Stomach (tissue), 19 donors: ENCODE measurements at places on chromosomes 1 and 21. TPM values are rescaled to one million over a fixed set of nuclear protein-coding genes. Genes with fewer than 3 reads are reported as not detected.

- no peaks in the 10 kb centered on the region for H3K36me3 ChIP-seq
- peaks cover 8% of the 10 kb centered on the region for H3K4me1 ChIP-seq
- no peak overlapping the region for H3K4me3 ChIP-seq
- no peak for DNase-seq
These were observed 28.2 kb upstream of the KHDRBS1 start for GRCh38 chr1:31985430-31985829.

CD52 gene
- total RNA-seq: not detected

SFN gene
- total RNA-seq: 33.2 TPM

GRCh38 chr1:221279146-221279545, 399.9 kb downstream of the HLX start:
- no peak overlapping the region for H3K4me3 ChIP-seq
- no peaks in the 10 kb centered on the region for H3K4me1 ChIP-seq
- H3K27ac ChIP-seq: no peak overlapping the region
- H3K36me3 ChIP-seq: no peaks in the 10 kb centered on the region
- H3K27me3 ChIP-seq: no peaks in the 10 kb centered on the region
- DNase-seq: no peak

OLFM3 gene
- total RNA-seq: not detected

CDC7 gene
- not detected for total RNA-seq

C1orf87 gene
- total RNA-seq: not detected

GRCh38 chr1:239483391-239483790, 97.0 kb downstream of the CHRM3 start:
- no peak overlapping the region for H3K4me3 ChIP-seq
- no peak overlapping the region for H3K27ac ChIP-seq
- H3K4me1 ChIP-seq: no peaks in the 10 kb centered on the region
- no peak for DNase-seq

DNA sequence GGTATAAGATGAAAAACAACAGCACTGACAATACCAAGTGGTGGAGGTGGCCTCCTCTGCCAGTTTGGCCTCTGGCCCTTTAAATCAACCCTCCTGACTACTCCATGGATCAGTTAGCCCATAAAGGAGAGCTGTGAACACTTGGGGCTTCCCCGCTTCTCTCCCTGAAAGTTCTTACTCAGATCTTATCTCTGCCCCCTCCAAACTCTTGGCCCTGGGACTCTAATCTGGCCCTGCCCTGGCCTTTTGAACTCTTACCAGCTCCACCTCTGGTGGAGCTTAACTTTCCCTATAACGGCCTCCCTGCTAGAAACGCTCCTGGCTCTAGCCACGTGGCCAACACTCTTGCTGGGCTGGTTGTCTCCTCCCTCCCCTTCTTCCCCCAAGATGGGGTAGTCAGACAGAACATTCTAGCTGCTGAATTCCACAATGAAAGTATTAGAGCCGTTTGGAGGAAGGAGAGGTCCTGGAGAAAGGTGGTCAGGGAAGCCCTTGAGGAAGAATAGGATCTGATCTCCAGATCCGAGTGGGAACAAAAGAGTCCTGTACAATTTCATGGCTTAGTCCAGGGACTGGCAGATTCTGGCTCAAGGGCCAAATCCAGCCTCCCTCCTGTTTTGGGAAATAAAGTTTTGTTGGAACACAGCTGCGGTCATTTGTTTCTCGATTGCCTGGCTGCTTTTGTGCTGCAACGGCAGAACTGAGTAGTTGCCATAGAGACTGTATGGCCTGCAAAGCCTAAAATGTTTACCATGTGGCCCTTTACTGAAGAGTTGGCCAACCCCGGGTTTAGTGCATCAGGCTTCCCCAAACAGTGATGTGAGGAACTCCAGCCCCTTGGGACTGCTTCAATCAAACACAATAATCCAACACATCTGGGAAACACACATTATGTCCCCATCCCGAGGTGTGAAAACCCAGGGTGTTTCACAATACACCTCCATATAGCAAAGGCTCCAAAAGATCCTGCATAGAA, 9.5 kb upstream of the PIGR start:
- no peaks in the 10 kb centered on the region for H3K36me3 ChIP-seq
- no peaks in the 10 kb centered on the region for H3K27me3 ChIP-seq
- peak overlapping the region; percentile 82 for H3K27ac ChIP-seq
- DNase-seq: peak; percentile 66
- H3K4me3 ChIP-seq: no peak overlapping the region

DNA sequence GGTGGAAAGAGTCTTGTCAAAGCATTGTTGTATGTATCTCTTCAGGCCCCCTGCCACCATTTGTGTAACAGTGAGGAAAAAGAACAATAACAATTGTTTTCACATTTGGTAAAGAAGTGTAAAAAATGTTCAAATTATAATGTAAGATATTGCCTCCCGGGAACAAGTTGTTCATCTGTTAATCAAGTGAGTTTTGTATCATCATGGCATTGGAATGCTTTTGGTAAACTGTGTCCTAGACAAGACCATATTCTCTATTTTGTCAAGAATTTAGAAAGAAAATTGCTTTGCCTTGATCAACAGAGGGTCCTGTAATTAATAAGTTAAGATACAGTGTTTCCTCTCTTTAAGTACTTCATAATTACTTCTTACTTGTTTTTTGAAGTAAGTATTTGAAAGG, 692.0 kb upstream of the NR5A2 start:
- no peaks in the 10 kb centered on the region for H3K27me3 ChIP-seq
- no peak for DNase-seq
- H3K36me3 ChIP-seq: no peaks in the 10 kb centered on the region
- H3K4me1 ChIP-seq: no peaks in the 10 kb centered on the region

UTS2 gene
- total RNA-seq: 0.73 TPM

GRCh38 chr1:62321446-62321845, 2.2 kb upstream of the KANK4 start:
- peaks cover 12% of the 10 kb centered on the region for H3K27me3 ChIP-seq
- H3K27ac ChIP-seq: no peak overlapping the region
- H3K4me3 ChIP-seq: no peak overlapping the region
- no peaks in the 10 kb centered on the region for H3K36me3 ChIP-seq
- H3K4me1 ChIP-seq: peaks cover 17% of the 10 kb centered on the region

AMY1A gene
- total RNA-seq: not detected

DNA sequence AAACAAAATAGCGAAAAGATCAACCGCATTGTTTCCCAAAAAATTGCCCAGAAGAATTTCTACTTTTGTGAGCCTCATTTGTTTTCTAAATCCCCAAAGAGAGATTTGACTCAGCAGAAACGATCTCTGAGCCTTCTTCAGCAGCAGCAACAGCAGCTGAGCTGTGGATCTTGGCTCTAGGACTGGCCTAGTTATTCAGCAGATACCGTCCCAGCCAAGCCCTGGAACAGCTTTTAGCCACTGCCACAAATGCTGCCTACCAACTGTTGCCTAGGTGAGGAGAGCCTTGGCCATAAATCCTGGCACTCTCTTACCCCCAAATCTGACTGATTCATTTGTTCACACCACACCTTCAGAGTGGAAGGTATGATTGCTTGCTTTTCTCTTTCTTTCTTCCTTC, 320.1 kb downstream of the TGFB2 start:
- no peak overlapping the region for H3K4me3 ChIP-seq
- H3K27me3 ChIP-seq: no peaks in the 10 kb centered on the region
- no peaks in the 10 kb centered on the region for H3K36me3 ChIP-seq
- H3K27ac ChIP-seq: no peak overlapping the region

MCOLN3 gene
- total RNA-seq: 0.89 TPM

PRAMEF14 gene
- not detected for total RNA-seq

GRCh38 chr1:63929106-63929478, 155.3 kb downstream of the ROR1 start:
- no peaks in the 10 kb centered on the region for H3K27me3 ChIP-seq
- peak overlapping the region; percentile 27 for H3K27ac ChIP-seq
- H3K4me1 ChIP-seq: peaks cover 25% of the 10 kb centered on the region
- no peaks in the 10 kb centered on the region for H3K36me3 ChIP-seq

ZNF648 gene
- total RNA-seq: not detected

GRCh38 chr1:43560286-43560685, 29.6 kb downstream of the PTPRF start:
- peaks cover 49% of the 10 kb centered on the region for H3K4me1 ChIP-seq
- no peak overlapping the region for H3K4me3 ChIP-seq

PPIAL4G gene
- not detected for total RNA-seq

DNA sequence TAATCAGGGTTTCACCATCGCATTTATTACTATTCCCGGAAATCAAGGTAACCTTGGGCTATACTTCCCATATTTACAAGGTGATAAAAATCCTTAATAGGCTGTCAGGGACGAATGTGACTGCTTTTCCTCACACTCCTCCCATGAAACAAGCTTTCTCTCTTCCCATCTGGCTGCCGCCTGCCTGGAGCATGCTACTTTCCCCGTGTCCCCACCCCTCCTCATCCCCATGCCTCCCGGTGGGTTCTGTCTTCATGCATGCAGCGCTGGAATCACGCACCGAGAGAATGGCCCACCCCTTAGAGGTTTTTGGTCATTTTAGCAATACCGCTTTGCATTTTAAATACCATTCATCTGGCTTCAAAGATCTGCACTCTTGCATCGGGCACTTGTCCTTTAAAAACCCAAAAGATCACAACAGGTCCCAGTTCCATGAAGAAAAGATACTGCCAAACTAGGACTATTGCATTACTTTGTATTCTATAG, 339.1 kb downstream of the NTNG1 start:
- no peaks in the 10 kb centered on the region for H3K36me3 ChIP-seq
- no peak overlapping the region for H3K4me3 ChIP-seq
- H3K27ac ChIP-seq: no peak overlapping the region

GRCh38 chr1:232962761-232963745, 12.6 kb downstream of the NTPCR start:
- H3K27ac ChIP-seq: peak overlapping the region; percentile 69
- H3K4me1 ChIP-seq: peaks cover 4% of the 10 kb centered on the region
- no peak for DNase-seq
- peaks cover 20% of the 10 kb centered on the region for H3K36me3 ChIP-seq

LCE1A gene
- total RNA-seq: not detected

DNA sequence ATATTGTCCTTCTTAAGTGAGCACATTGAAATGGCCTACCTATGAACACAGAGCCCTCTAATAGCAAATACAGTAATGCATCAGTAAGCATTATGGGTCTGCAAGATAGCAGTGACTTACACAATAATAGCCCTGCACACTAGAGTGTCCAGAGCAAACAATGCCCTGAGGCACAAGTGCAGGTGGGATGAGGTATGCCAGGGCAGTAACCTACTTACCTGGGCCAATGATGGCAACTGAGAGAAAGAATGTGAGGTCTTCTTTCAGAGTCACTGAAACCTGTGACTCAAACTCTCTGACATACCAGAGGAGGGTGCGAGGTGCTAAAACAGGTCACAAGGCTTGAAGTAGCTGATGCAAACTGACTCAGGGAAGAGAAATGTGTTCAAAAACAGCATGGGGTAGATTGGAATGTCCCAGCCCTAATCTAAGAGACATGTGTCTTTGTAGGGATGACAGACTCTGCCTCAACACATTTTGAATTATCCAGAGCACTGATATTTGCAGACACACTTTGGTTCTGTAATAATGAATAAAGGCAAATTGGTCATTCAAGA, 168.5 kb upstream of the RUNX1 start:
- H3K36me3 ChIP-seq: no peaks in the 10 kb centered on the region
- H3K4me1 ChIP-seq: no peaks in the 10 kb centered on the region
- no peak overlapping the region for H3K4me3 ChIP-seq
- no peaks in the 10 kb centered on the region for H3K27me3 ChIP-seq
- DNase-seq: no peak
- no peak overlapping the region for H3K27ac ChIP-seq

GRCh38 chr1:177798614-177799013, 171.2 kb downstream of the SEC16B start:
- DNase-seq: no peak
- no peaks in the 10 kb centered on the region for H3K36me3 ChIP-seq
- no peak overlapping the region for H3K4me3 ChIP-seq

FAAH gene
- total RNA-seq: 25.3 TPM

DNA sequence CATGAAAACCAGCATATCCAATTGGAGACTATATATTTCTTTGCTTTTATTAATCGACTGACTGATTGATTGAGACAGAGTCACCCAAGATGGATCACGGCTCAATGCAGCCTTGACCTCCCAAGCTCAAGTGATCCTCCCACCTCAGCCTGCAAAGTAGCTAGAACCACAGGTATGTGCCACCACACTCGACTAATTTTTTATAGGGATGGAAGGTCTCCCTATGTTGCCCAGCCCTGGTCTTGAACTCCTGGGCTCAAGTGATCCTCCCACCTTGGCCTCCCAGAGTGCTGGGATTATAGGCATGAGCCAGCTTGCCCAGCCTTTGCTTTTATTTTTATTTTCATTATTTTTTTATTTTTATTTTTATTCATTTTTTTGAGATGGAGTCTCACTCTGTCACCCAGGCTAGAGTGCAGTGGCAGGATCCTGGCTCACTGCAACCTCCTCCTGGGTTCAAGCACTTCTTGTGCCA, 5.4 kb downstream of the SPEN start:
- DNase-seq: no peak
- H3K4me1 ChIP-seq: peaks cover 73% of the 10 kb centered on the region
- H3K27me3 ChIP-seq: no peaks in the 10 kb centered on the region
- no peak overlapping the region for H3K27ac ChIP-seq

MYOG gene
- not detected for total RNA-seq

- no peaks in the 10 kb centered on the region for H3K36me3 ChIP-seq
- no peak for DNase-seq
- peaks cover 26% of the 10 kb centered on the region for H3K4me1 ChIP-seq
- H3K4me3 ChIP-seq: no peak overlapping the region
- H3K27me3 ChIP-seq: no peaks in the 10 kb centered on the region
These were observed 6.8 kb downstream of the GJC2 start for GRCh38 chr1:228156515-228156881.

GNAT2 gene
- total RNA-seq: not detected

SLC25A34 gene
- total RNA-seq: 11.3 TPM

GRCh38 chr1:52153898-52154297, 12.0 kb downstream of the ZFYVE9 start:
- no peaks in the 10 kb centered on the region for H3K27me3 ChIP-seq
- no peaks in the 10 kb centered on the region for H3K36me3 ChIP-seq
- H3K27ac ChIP-seq: no peak overlapping the region
- no peak overlapping the region for H3K4me3 ChIP-seq
- no peak for DNase-seq

DNA sequence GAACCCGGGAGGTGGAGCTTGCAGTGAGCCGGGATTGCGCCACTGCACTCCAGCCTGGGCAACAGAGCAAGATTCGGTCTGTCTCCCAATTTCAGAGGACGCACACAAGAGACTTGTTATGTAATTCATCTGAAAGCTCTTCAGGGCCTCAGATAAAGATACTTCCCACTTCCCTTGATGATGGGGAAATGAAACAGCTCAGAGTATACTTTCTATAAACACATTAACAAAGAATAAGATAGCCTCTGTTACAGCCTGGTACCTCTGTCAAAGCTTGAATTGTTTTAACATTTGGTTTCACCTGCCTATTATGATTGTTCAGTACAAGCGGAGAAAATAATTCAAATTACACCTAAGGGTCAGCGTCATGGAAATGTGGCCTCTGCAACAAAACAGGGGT, 622.9 kb upstream of the ADGRL4 start:
- H3K27me3 ChIP-seq: no peaks in the 10 kb centered on the region
- H3K4me1 ChIP-seq: no peaks in the 10 kb centered on the region
- H3K36me3 ChIP-seq: no peaks in the 10 kb centered on the region
- no peak overlapping the region for H3K4me3 ChIP-seq
- H3K27ac ChIP-seq: no peak overlapping the region
- DNase-seq: no peak

DIRAS3 gene
- total RNA-seq: 7.6 TPM
